ELR (cell line): ENCODE measurements at places on chromosomes 13 and 19.

- DNase-seq = no peak
Observed at GRCh38 chr13:103284466-103284865, 218.2 kb upstream of the SLC10A2 start.

DNA sequence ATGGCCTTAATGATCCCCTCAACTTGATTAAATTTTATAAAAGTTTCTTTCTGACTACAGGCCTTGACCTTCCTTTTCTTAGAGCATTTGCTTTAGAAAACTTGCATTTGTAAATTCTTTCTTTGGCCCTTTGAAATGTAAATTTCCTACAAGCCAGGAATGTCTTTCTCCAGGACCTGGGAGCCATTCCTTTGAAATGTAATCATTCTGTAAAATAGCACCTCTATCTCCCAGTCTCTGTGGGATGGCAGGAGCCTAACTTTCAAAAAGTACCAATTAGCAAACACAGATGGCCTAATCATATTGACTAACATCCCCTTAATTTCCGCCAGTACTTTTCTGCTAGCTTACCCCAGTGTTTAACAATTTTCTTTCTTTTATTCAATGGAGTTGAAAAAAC, 1394.2 kb upstream of the ATXN8OS start:
- no peak for DNase-seq

DNA sequence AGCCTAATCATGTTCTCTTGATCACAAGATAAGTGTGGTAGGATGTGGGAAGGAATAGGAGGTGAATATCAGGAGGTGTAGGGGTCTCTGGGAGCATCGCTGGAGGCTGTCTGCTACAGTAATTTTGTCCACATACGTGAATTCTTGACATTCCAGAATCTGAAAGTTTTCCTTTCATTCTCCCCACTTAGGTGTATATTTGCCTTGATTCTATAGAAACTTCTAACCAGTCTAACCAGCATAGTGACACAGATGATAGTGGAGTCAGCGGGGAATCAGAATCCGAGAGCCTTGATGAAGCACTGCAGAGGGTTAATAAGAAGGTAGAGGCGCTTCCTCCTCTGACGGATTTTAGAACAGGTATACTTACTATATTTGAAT, 106.4 kb downstream of the RNF17 start:
- no peak for DNase-seq

DNA sequence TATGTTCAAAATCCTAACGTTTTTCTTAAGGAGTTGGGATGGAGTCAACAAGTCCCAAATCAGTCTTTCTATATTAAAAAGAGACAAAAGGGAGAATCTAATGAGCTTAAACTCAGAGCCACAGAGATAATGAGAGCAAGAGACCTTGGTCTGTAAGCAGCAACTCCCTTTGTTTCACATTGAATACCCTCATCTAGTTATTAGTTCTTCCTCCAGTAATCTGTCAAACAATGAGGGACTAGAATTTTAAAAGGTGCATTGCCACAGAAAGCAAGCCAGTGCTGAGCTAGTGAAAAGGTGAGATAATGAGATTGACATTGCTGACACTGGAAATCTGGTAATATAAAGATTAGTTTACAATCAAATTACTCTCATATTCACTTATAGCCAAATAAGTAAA, 718.6 kb downstream of the DACH1 start:
- DNase-seq = no peak

DNA sequence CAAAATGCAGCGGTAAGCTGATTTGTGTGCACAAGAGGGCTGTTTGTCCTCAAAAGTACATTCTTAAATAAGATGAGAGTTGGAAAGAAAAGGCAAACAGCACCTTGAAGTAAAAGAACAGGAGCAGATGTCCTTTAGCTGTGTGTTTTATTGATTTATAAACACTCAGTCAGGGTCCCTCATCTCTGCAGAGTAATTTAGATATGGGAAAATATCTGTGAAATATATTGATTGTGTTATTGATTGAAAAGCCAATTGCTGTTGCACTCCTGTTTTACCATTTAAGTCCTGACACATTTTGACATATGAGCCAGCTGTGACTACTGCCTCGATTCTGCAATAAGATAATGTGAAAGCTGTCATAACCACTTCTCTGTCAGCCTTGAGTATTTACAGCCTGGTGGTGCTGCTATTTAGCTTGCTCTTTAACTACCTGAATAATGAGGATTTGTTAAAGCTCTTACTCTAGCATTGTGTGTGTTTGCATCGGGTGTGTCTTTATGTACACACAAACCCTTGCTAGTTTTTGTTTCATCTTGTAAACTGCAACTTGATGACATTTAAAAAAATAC, 550.1 kb downstream of the DACH1 start:
- no peak for DNase-seq

GRCh38 chr19:49860336-49861102, 6.9 kb downstream of the PNKP start:
- no peak for DNase-seq

- peak; percentile 12 for DNase-seq
Observed at GRCh38 chr19:16861011-16861410, 27.8 kb upstream of the F2RL3 start.

DNA sequence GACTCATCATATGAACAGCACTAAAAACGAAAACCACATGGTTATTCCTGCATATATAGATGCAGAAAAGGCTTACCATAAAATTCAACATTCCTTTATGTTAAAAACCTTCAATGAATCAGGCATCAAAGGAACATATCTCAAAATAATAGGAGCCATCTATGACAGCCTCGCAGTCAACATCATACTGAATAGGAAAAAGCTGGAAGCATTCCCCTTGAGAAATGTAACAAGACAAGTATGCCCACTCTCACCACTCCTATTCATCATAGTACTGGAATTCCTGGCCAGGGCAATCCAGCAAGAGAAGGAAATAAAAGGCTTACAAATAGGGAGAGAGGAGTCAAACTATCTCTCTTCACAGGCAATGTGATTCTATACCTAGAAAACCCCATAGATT, 179.6 kb upstream of the HTR2A start:
- DNase-seq = peak; percentile 25

DNA sequence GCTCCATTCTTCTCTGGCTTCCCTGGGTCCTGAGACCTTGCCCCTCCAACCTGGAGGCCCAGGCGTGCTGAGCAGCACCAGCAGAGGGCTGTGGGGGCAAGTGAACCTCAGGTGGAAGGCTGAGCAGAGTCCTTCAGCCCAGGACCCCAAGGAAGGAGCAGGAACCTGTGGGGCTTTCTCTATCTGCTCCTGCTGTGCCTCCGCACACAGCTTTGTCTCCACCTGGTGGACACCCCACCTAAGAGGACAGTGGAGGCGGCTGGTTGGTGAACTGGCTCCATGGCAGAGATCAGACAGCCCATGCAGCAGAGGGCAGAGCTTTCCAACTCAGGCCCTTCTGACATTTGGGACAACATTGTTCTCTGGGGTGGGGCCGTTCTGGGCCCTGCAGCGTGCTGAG, 19.7 kb downstream of the ZFR2 start:
- peak; percentile 67 for DNase-seq
